ENCODE measurements at places on chromosomes 4 and X.

- DNase-seq, result no peak
Observed at GRCh38 chr4:44415251-44415650, 33.4 kb downstream of the KCTD8 start.

DNA sequence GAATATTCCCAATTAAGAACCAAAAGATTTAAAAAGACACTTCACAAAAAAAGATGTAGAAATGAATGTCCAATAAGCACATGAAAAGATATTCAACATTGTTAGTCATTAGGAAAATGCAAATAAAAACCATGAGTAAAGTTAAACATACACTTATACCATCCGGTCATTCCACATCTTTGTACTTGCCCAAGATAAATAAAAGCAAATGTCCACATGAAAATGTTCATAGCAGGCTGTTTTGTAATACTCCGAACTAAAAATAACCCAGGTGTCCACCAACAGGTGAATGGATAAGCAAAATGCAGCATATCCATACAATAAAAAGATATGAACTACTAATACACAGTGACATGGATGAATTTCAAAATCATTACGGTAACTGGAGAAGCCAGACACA is 28.6 kb upstream of the ZCCHC4 start:
- DNase-seq, result no peak

- no peak for DNase-seq
Observed at GRCh38 chr4:140884431-140885058, 128.4 kb upstream of the TBC1D9 start.

GRCh38 chr4:186172546-186172945 is 18.8 kb upstream of the CYP4V2 start:
- no peak for DNase-seq

DNA sequence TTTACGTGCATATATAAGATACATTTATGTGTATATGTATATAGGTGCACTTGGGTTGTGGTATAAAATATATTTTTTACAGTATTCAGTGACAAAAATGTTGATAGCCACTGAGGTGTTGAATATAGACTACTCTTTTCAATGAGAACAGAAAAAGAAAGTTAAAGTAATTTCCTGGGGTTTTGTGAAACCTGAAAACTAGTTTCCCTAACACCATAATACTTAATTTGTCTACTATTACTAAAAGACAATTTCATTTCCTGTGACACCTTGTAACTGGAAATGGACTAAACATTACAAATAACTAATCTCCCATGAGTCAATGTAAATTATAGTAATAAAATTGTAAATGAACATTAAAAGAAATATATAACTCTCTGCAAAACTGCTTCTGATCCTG is 32.0 kb upstream of the MAP9 start:
- no peak for DNase-seq

DNA sequence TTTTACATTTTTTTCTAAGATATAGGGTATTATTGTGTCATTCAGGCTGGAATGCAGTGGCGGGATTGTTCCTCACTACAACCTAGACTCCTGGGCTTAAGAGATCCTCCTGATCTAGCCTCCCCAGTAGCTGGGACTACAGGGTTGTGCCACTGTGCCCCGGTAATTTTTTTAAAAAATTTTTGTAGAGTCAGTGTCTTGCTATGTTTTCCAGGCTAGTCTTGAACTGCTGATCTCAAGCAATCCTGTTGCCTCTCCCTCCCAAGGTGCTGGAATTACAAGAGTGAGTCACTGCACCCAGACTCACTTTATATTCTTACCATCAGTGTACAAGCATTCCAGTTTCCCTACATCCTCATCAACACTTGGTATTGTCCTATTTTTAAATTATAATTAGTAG is 156.4 kb upstream of the GYPA start:
- DNase-seq, result no peak

DNA sequence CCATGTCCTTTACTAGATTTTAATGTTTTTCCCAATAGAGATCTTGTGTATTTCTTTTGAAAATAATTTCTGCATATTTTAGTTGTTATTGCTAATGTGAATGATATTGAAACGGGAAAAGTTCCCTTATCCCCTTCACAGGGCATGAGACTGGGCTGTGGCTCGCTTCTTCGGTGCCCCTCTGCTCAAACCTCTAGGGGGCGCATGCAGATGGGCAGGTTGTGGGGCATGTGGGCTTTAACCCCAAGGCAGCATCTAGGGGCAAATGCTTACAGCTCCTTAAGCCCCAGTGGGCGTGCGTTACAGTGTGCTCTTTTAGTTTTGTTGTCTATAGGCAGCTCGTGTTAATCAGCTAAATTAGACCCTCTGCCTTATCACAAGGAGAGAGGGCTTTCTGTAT is 194.7 kb downstream of the OPHN1 start:
- no peak for DNase-seq

DNA sequence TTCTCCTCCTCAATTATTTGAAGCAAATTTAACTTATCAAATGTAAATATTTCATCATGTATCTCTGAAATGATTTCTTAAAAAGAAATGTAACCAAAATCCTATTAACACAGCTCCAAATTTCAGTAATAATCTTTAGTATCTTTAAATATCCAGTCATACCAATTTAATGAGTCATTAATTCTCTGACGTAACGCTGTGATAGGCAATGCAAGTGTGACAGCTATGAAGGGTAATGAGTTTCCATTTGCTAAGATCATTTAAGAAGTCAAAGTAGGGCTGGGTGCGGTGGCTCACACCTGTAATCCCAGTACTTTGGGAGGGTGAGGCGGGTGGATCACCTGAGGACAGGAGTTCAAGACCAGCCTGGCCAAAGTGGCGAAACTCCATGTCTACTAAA is 15.6 kb downstream of the RPS3A start:
- DNase-seq, result no peak

DNA sequence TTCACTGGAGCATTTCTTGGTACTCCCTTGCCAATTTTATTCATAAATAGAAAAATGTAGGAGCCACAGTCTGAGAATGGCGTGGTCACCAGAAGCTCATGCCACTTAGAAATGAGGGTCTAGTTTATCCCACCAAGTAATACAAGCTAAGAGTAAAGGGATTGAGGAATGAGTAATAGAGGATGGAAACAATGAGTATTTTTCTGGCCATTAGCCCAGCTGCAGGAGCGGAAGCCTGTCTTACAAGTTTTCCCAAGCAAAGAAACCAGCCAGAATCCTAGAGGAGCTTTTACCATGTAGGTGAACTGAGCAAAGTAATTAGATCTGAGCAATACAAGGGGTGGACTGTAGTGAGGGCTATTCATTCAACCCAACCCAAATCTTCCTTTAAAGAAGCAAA is 160.7 kb upstream of the NPY2R start:
- no peak for DNase-seq

GRCh38 chr4:53620956-53621355 is 29.7 kb upstream of the LNX1 start:
- no peak for DNase-seq
